ENCODE measurements at places on chromosomes 2 and 18. TPM values are rescaled to one million over a fixed set of nuclear protein-coding genes. Genes with fewer than 3 reads are reported as not detected.
A peak's percentile ranks its signal among the peaks of the same experiment; 100 is the strongest.

The RAB6C gene
- polyA plus RNA-seq: 0.05 TPM

The KIAA2012 gene
- 0.09 TPM for polyA plus RNA-seq

The DLX2 gene
- polyA plus RNA-seq: not detected

The NEU2 gene
- polyA plus RNA-seq: not detected

The AMER3 gene
- not detected for polyA plus RNA-seq

- H3K4me1 ChIP-seq: no peaks in the 10 kb centered on the region
- no peak for DNase-seq
- H3K4me3 ChIP-seq: no peak overlapping the region
- no peak overlapping the region for H3K27ac ChIP-seq
Observed at GRCh38 chr2:129929321-129930290, 49.9 kb upstream of the RAB6C start.

DNA sequence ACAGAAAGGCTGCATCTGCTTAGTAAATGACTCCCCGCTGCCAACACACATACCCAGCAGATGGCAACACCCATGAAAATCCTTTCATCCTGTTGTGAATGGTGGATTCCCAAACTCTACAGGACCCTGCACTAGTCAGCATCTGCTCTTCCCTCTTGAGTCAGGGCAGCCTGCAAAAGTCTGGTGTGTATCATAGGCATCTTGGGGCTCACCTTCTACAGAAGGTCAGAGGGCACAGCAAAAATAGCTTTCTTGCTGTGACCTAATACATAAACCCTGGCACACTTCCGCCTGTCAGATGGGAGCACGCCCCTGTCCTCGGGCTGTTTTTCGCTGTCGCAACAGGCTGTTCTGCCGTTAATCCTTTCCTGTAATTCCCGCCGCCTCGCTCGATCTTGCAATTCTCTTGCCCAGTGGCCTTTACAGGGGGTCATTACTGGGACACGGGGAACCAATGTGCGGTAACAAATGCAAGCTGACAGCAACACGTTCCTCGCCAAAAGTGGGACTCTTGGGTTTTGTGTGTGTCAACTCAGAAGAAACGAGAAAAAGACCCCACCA, 19.9 kb upstream of the SCYGR1 start:
- no peak overlapping the region for H3K27ac ChIP-seq
- no peak overlapping the region for H3K4me3 ChIP-seq
- H3K36me3 ChIP-seq: no peaks in the 10 kb centered on the region
- no peaks in the 10 kb centered on the region for H3K27me3 ChIP-seq
- no peaks in the 10 kb centered on the region for H3K4me1 ChIP-seq

- no peaks in the 10 kb centered on the region for H3K27me3 ChIP-seq
- peaks cover 10% of the 10 kb centered on the region for H3K4me1 ChIP-seq
- no peak overlapping the region for H3K4me3 ChIP-seq
- H3K36me3 ChIP-seq: no peaks in the 10 kb centered on the region
Observed at GRCh38 chr2:207311316-207312005, 145.7 kb upstream of the KLF7 start.

GRCh38 chr2:156695595-156695994, 259.4 kb downstream of the GPD2 start:
- no peak overlapping the region for H3K27ac ChIP-seq
- no peaks in the 10 kb centered on the region for H3K36me3 ChIP-seq
- H3K4me3 ChIP-seq: no peak overlapping the region
- no peaks in the 10 kb centered on the region for H3K4me1 ChIP-seq
- no peak for DNase-seq

DNA sequence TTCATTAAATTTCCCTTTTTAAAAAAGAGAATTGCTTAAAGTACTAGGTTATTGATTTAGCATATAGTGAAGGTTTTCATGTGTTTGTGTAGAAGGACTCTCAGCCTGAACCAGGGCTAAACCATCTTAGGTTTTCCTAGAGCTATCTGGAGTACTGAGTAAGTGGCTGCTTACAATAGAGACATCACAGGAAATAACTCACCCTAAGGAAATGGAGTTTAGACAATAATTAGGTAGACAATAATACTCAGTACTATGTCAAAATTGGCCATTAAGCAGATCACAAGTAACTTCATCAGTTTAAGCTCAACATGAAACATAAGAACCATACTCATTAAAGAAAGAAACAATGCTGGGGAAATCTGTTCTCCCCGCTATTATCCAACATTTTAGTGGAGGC, 240.0 kb downstream of the RND3 start:
- H3K4me1 ChIP-seq: no peaks in the 10 kb centered on the region
- no peak overlapping the region for H3K27ac ChIP-seq
- DNase-seq: no peak
- H3K4me3 ChIP-seq: no peak overlapping the region

DNA sequence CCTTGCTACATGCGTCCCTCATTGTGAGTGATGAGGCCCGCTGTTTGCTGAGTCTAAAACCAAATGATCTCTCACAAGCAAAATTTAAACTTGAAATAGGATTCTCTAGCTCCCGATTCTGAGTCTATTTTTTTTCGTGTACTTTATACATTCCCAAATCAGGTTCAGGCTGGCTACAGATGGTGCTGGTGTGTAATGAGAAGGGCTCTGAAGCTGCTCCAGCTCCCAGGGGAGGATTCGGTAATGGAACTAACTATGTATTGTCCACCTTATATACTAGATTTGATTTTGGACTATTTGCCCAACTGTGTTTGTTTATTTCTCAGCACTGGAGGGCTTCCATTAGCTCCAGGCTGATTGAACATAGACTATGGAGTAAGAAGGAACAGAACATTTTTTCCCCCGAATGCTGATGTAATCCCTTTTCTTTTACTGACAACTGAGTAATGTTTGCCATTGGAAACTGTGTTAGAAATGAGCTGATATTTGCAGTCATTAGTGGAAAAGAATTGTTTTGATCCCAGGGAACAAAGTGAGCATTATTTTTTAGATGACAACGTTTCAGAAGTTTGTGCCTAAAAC, 274.0 kb upstream of the FIGN start:
- no peaks in the 10 kb centered on the region for H3K4me1 ChIP-seq
- no peaks in the 10 kb centered on the region for H3K27me3 ChIP-seq
- no peak overlapping the region for H3K4me3 ChIP-seq

DNA sequence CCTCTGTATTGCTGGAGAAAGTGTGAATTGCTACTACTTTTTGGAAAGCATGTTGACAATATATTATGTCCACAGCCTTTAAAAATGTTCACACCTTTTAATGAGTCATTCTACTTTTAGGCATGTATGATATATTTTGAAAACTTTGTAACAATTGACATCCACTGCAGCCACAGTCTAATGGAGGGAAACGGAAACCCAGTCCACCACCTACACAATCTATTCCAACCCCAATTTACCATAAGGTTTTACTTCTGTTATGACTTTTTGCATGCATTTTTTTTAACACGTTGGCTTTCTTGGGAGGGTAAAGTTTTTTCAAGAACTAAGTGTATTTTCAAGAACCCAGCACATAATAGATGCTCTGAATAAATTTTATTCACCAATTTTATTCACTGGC, 38.5 kb upstream of the ATP8B1 start:
- H3K27me3 ChIP-seq: no peaks in the 10 kb centered on the region
- no peaks in the 10 kb centered on the region for H3K36me3 ChIP-seq
- H3K27ac ChIP-seq: no peak overlapping the region
- no peak for DNase-seq
- no peak overlapping the region for H3K4me3 ChIP-seq

DNA sequence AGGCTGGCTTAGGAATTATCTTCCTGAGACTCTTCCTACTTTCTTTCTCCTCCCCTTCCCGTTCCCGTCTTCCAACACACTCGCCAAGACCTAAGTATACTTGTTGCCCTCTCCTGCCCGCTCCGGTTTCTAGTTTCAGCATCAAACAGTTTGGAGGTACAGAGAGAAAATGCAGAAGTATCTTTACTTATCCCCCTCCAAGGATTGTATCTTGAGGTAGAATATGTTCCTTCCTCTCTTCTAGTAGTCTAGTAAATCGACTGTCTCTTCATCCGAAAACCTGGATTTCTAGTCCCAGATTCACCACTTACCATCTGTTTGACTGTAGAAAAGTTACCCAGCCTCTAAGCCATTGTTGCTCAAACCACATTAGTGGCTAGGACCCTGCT, 755 bp downstream of the EIF4E2 start:
- peak overlapping the region; percentile 92 for H3K4me3 ChIP-seq
- no peaks in the 10 kb centered on the region for H3K4me1 ChIP-seq
- DNase-seq: no peak
- no peaks in the 10 kb centered on the region for H3K36me3 ChIP-seq

- H3K27ac ChIP-seq: no peak overlapping the region
- DNase-seq: no peak
- H3K4me3 ChIP-seq: no peak overlapping the region
- H3K36me3 ChIP-seq: no peaks in the 10 kb centered on the region
- no peaks in the 10 kb centered on the region for H3K4me1 ChIP-seq
Observed at GRCh38 chr2:218334531-218334930, 22.1 kb upstream of the CATIP start.

DNA sequence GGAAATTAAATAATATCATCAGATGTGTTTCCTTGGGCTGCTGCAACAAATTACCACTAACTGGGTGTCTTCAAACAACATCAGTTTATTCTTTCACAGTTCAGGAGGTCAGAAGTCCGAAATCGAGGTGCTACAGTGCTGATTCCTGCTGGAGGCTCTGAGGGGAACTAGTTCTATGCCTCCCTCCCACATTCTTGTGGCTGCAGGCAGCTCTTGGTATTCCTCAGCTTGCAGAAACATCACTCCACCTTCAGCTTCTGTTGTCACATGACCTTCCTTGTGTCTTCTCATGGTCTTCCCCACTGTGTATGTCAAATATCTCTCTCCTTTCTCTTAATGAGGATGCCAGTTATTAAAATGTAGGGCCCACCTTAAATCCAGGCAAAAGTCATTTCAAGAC, 29.3 kb upstream of the DCC start:
- no peak for DNase-seq
- no peaks in the 10 kb centered on the region for H3K27me3 ChIP-seq
- H3K36me3 ChIP-seq: no peaks in the 10 kb centered on the region

GRCh38 chr2:56335101-56335500, 151.3 kb downstream of the CCDC85A start:
- no peak for DNase-seq
- H3K4me3 ChIP-seq: no peak overlapping the region
- no peak overlapping the region for H3K27ac ChIP-seq
- no peaks in the 10 kb centered on the region for H3K36me3 ChIP-seq
- H3K27me3 ChIP-seq: no peaks in the 10 kb centered on the region

DNA sequence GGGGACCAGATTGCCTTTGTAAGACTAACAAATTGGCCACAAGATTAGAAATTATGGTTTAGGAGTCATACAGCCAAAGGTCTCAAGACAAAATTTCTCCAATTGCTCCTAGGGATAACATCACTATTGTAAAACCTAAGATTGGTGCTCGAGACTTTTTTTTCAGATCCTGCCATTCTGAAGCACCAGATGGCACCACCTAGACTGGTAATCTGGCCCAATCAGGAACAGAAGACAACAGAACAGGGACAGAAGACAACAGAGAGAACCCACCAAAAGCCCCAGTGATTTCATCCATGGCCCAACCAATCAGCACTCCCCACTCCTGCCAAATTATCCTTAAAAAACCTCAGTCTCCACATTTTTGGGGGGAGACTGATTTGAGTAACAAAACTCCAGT, 66.8 kb downstream of the LINC00305 start:
- H3K27ac ChIP-seq: no peak overlapping the region
- DNase-seq: no peak
- H3K4me3 ChIP-seq: no peak overlapping the region
- H3K27me3 ChIP-seq: no peaks in the 10 kb centered on the region
- H3K4me1 ChIP-seq: no peaks in the 10 kb centered on the region

- no peaks in the 10 kb centered on the region for H3K36me3 ChIP-seq
- no peak overlapping the region for H3K4me3 ChIP-seq
- no peak overlapping the region for H3K27ac ChIP-seq
- H3K27me3 ChIP-seq: no peaks in the 10 kb centered on the region
- H3K4me1 ChIP-seq: no peaks in the 10 kb centered on the region
Observed at GRCh38 chr2:192030856-192031255, 163.9 kb downstream of the TMEFF2 start.

GRCh38 chr2:33678436-33678835, 79.3 kb upstream of the FAM98A start:
- H3K36me3 ChIP-seq: no peaks in the 10 kb centered on the region
- H3K4me3 ChIP-seq: no peak overlapping the region
- H3K27ac ChIP-seq: no peak overlapping the region
- DNase-seq: no peak
- no peaks in the 10 kb centered on the region for H3K27me3 ChIP-seq

DNA sequence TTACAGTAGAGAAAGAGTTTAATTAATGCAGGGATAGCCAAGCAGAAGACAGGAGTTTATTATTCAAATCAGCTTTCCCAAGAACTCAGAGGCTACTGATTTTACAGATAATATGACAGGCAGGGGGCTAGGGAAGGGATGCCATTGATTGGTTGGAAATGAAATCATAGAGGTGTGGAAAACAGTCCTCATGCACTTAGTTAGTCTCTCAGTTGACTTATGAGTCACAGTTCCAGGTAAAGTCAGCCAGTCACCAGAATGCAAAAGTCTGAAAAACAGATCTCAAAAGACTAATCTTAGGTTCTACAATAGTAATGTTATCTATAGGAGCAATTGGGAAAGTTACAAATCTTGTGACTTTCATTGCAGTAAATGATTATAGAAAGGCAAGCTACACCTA, 676.4 kb upstream of the CHAC2 start:
- H3K4me3 ChIP-seq: no peak overlapping the region
- H3K27ac ChIP-seq: no peak overlapping the region
- H3K36me3 ChIP-seq: no peaks in the 10 kb centered on the region
- H3K27me3 ChIP-seq: no peaks in the 10 kb centered on the region
- peaks cover 6% of the 10 kb centered on the region for H3K4me1 ChIP-seq

DNA sequence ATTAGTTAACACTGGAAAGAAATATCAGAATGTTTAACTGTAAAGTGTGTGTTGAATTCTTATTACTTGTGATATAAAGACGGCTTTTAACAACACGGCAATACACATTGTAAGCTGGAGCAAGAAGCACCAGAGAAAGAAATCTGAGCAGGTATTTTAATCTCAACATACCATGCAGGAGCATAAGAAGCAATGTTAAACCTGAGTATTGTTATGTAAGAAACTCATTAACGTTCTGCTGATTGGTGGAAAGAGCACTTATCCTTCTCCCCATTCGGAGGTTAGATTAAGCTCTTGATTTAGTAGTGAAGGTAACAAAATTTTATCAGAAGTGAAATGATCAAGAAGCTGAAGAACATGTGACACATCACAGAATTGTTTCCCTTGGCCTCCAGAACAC, 107.4 kb downstream of the EPC2 start:
- H3K4me3 ChIP-seq: no peak overlapping the region
- DNase-seq: no peak
- no peaks in the 10 kb centered on the region for H3K36me3 ChIP-seq

GRCh38 chr2:24123922-24124580, 782 bp downstream of the FAM228B start:
- peak; percentile 66 for DNase-seq
- peak overlapping the region; percentile 77 for H3K27ac ChIP-seq
- no peaks in the 10 kb centered on the region for H3K36me3 ChIP-seq
- H3K27me3 ChIP-seq: no peaks in the 10 kb centered on the region
- no peaks in the 10 kb centered on the region for H3K4me1 ChIP-seq
- peak overlapping the region; percentile 58 for H3K4me3 ChIP-seq

DNA sequence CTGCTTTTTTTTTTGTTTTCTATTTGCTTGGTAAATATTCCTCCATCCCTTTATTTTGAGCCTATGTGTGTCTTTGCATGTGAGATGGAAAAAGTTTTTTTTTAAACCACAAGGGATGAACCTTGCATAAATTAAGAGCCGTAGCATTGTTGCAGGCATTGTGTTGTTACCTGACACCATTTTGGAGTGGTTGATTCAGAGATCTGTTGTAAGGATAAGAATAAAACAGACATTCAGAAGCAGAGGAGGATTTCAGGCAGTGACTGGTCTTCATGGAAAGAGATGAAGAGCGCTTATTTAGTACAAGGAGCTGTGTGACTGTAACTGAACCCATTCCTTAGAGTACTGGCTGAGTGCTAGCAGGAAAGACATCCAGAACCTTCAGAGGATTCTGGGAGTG, 101.2 kb downstream of the LTBP1 start:
- no peak overlapping the region for H3K27ac ChIP-seq
- no peaks in the 10 kb centered on the region for H3K27me3 ChIP-seq
- peak; percentile 81 for DNase-seq
- no peaks in the 10 kb centered on the region for H3K36me3 ChIP-seq
- H3K4me3 ChIP-seq: no peak overlapping the region

All from fibroblast of lung (primary cell).